Endothelial cell of coronary artery (primary cell): ENCODE measurements at places on chromosomes 1 and 21. TPM values are rescaled to one million over a fixed set of nuclear protein-coding genes. Genes with fewer than 3 reads are reported as not detected.

CELA3B gene
- total RNA-seq, result 0.27 TPM in 1 of 2 replicates, not detected in the other

VASH2 gene
- total RNA-seq, result 0.09 and 0.27 TPM in 2 replicates

SFN gene
- 0.28 TPM in 1 of 2 replicates, not detected in the other for total RNA-seq

TMPRSS3 gene
- not detected in 2 replicates for total RNA-seq

CAPN9 gene
- total RNA-seq, result not detected in 2 replicates

H3-3A gene
- 140 and 169 TPM in 2 replicates for total RNA-seq

TESK2 gene
- 1.2 and 1.4 TPM in 2 replicates for total RNA-seq

CLEC20A gene
- not detected in 2 replicates for total RNA-seq

KIF14 gene
- 3.8 and 9.0 TPM in 2 replicates for total RNA-seq

GREM2 gene
- total RNA-seq, result not detected in 2 replicates

IL19 gene
- not detected in 2 replicates for total RNA-seq

MSTO1 gene
- 23.0 and 24.3 TPM in 2 replicates for total RNA-seq

ADGRL2 gene
- total RNA-seq, result 60.6 and 63.3 TPM in 2 replicates

TMEM222 gene
- total RNA-seq, result 22.1 and 27.0 TPM in 2 replicates

SARS1 gene
- total RNA-seq, result 187 and 254 TPM in 2 replicates

DARS2 gene
- total RNA-seq, result 15.0 and 17.1 TPM in 2 replicates

HES4 gene
- 17.0 and 31.4 TPM in 2 replicates for total RNA-seq

NFYC gene
- total RNA-seq, result 17.5 and 21.8 TPM in 2 replicates

FMO4 gene
- total RNA-seq, result 0.36 and 0.47 TPM in 2 replicates

PODN gene
- total RNA-seq, result 0.45 and 1.4 TPM in 2 replicates

CLIC6 gene
- total RNA-seq, result not detected in 2 replicates

USP48 gene
- total RNA-seq, result 74.0 and 81.5 TPM in 2 replicates

RNU5D-1 gene
- total RNA-seq, result not detected in 2 replicates

CHRM3 gene
- total RNA-seq, result under 0.01 and 0.19 TPM in 2 replicates

LCE6A gene
- total RNA-seq, result not detected in 2 replicates

OLIG2 gene
- not detected in 2 replicates for total RNA-seq

UBL4B gene
- not detected in 2 replicates for total RNA-seq

FAM229A gene
- total RNA-seq, result 0.81 and 1.6 TPM in 2 replicates

S100B gene
- not detected in 2 replicates for total RNA-seq

CXADR gene
- 14.4 and 14.7 TPM in 2 replicates for total RNA-seq

KRTAP12-1 gene
- total RNA-seq, result not detected in 2 replicates

TMEM54 gene
- 39.2 and 46.5 TPM in 2 replicates for total RNA-seq

RNF186 gene
- not detected in 2 replicates for total RNA-seq

OR2L8 gene
- total RNA-seq, result not detected in 2 replicates

FALEC gene
- 0.63 TPM in 1 of 2 replicates, not detected in the other for total RNA-seq

SH2D2A gene
- 0.09 and 0.19 TPM in 2 replicates for total RNA-seq

TMEM82 gene
- total RNA-seq, result not detected in 2 replicates

DAP3 gene
- 43.9 and 54.4 TPM in 2 replicates for total RNA-seq

MIS18A gene
- total RNA-seq, result 9.5 and 15.9 TPM in 2 replicates

ATP6V1G3 gene
- total RNA-seq, result not detected in 2 replicates

GPR153 gene
- total RNA-seq, result 1.3 and 2.5 TPM in 2 replicates
